ENCODE measurements at places on chromosomes 7 and 10. TPM values are rescaled to one million over a fixed set of nuclear protein-coding genes. Genes with fewer than 3 reads are reported as not detected.
A peak's percentile ranks its signal among the peaks of the same experiment; 100 is the strongest.

Gene SPDYE8
- not detected for total RNA-seq

Gene NUTM2D
- 0.99 TPM for total RNA-seq

Gene BMPER
- not detected for total RNA-seq

Gene RNF148
- not detected for total RNA-seq

Gene CDH23
- total RNA-seq = 2.6 TPM

Gene NOS3
- total RNA-seq = 10.4 TPM

Gene OR13A1
- total RNA-seq = not detected

DNA sequence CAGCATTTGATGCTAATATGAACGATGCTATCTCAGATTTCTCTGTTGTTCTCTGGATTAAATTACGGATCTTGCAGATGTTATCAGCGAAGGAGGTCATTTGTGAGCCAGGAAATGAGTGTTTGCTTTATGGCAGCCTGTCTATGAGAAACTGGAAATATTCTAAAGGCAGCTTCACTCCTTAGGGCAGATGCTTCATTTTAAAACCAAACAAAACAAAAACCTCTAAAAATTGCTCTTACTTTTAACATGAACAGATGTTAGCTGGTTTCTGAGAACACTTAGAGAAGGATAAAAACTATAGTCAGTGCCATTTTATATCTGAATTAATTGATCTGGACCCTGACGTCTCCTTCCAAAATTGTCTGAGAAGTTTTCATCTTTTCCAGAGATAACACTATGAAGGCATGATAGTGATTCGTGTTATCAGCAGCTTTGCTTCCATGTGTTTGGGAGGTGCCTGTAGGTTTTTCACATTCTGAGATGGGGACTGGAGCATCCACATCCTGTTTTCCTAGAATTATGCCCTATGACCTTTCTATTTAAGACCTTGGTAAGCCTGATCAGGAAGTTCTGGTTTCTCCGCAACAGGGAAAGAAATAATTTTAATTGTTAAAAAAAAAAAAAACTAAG is 53.1 kb downstream of the CPED1 start:
- no peaks in the 10 kb centered on the region for H3K4me1 ChIP-seq
- H3K36me3 ChIP-seq = no peaks in the 10 kb centered on the region
- H3K4me3 ChIP-seq = no peak overlapping the region
- DNase-seq = no peak
- no peak overlapping the region for H3K27ac ChIP-seq
- H3K27me3 ChIP-seq = peaks cover 8% of the 10 kb centered on the region

DNA sequence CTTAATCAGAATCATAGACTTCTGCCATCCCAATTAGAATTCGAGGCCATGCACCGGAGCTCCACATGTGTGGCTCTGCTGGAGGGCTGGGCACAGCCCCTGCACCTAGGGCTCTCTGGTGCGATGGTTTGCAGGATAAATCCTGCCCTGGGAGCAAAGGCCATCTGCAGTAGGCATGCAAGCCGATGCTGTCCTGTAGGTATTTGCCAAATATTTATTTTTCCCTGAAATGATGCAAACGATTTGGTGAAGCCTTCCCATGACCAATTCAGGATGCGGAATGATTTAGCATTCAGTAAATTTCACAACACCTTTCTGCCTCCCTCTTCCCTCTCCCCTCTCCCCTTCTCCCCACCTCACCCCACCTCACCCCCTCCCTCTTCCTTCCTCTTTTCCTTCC is 170.6 kb downstream of the EBF3 start:
- H3K4me1 ChIP-seq = no peaks in the 10 kb centered on the region
- H3K4me3 ChIP-seq = no peak overlapping the region
- H3K27me3 ChIP-seq = no peaks in the 10 kb centered on the region
- H3K27ac ChIP-seq = no peak overlapping the region

- no peak for DNase-seq
- H3K27ac ChIP-seq = no peak overlapping the region
- H3K4me3 ChIP-seq = no peak overlapping the region
- no peaks in the 10 kb centered on the region for H3K4me1 ChIP-seq
- no peaks in the 10 kb centered on the region for H3K36me3 ChIP-seq
These were observed 276.6 kb downstream of the GPR158 start for GRCh38 chr10:25451401-25451800.

GRCh38 chr10:61863981-61864380 is 37.5 kb upstream of the ARID5B start:
- H3K4me1 ChIP-seq = peaks cover 13% of the 10 kb centered on the region
- no peaks in the 10 kb centered on the region for H3K36me3 ChIP-seq
- H3K27me3 ChIP-seq = no peaks in the 10 kb centered on the region
- no peak for DNase-seq
- no peak overlapping the region for H3K4me3 ChIP-seq

DNA sequence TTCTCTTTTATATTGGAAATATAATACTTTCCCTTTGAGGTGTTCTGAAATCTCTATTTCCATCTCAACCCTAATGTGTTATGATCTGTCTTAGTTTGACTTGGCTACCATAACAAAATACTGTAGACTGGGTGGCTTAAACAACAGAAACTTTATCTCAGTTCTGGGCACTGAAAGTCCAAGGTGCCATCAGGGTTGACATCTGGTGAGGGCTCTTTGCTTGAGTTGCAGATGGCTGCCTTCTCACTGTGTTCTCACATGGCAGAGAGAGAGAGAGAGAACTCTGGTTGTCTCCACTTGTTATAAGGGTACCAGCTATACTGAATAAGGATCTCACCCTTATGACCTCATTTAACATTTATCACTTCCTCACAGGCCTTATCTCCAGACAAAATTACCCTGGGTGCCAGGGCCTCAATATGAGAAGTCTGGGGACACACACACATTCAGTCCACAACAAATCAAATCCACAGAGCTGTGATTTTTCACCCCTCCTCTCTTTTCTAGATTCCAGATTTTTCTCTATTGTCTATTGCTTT is 104.5 kb downstream of the SRI start:
- H3K27ac ChIP-seq = no peak overlapping the region
- DNase-seq = no peak
- no peaks in the 10 kb centered on the region for H3K36me3 ChIP-seq
- no peaks in the 10 kb centered on the region for H3K27me3 ChIP-seq

DNA sequence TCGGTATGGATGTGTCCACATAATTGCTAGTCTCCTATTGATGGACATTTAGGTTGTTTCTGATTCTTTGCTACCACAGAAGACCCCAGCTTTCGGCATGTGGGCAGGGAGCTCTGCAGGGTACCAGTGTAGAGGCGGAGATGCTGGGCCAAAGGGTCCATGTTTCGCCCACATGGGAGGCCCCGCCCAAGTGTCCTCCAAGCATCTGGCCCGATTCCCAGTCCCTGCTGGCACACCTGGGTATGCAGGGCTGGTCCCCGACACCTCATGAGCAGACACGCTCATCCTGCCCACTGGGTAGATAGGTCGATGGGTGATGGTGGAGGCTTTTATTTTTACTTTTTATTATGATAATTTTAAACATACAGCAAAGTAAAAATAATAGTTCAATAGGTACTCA is 19.4 kb upstream of the TBRG4 start:
- no peak overlapping the region for H3K27ac ChIP-seq
- no peak for DNase-seq
- H3K4me1 ChIP-seq = peaks cover 4% of the 10 kb centered on the region
- no peaks in the 10 kb centered on the region for H3K36me3 ChIP-seq
- no peaks in the 10 kb centered on the region for H3K27me3 ChIP-seq
- no peak overlapping the region for H3K4me3 ChIP-seq

GRCh38 chr10:134247-135131 is 766 bp upstream of the ZMYND11 start:
- H3K4me3 ChIP-seq = peak overlapping the region; percentile 79
- peaks cover 21% of the 10 kb centered on the region for H3K4me1 ChIP-seq
- peak; percentile 46 for DNase-seq

DNA sequence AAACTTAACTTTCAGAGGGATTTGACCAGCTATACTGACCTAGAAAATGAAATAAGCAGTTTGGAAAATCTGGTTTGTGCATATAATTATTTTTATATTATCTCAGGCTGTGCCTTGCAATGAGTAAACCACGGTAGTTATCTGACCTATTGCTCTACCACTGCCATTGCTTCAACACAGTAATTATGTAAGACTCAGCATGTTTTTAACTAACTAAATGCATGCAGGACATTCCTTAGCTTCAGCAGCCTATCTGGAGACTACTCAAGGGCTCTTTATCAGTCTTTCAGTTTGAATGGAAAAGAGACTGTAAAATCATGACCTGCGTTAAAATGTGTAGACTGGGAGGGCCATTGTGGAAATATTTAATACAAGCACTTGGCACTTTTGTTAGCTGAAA is 22.5 kb downstream of the CHN2 start:
- H3K4me3 ChIP-seq = no peak overlapping the region
- DNase-seq = no peak
- H3K36me3 ChIP-seq = no peaks in the 10 kb centered on the region
- no peak overlapping the region for H3K27ac ChIP-seq

Data from activated CD4-positive, alpha-beta memory T cell treated with anti-CD3 and anti-CD28 coated beads for 36 hours (primary cell).